Suppressor macrophage (primary cell): ENCODE measurements at places on chromosomes 11 and 22.

DNA sequence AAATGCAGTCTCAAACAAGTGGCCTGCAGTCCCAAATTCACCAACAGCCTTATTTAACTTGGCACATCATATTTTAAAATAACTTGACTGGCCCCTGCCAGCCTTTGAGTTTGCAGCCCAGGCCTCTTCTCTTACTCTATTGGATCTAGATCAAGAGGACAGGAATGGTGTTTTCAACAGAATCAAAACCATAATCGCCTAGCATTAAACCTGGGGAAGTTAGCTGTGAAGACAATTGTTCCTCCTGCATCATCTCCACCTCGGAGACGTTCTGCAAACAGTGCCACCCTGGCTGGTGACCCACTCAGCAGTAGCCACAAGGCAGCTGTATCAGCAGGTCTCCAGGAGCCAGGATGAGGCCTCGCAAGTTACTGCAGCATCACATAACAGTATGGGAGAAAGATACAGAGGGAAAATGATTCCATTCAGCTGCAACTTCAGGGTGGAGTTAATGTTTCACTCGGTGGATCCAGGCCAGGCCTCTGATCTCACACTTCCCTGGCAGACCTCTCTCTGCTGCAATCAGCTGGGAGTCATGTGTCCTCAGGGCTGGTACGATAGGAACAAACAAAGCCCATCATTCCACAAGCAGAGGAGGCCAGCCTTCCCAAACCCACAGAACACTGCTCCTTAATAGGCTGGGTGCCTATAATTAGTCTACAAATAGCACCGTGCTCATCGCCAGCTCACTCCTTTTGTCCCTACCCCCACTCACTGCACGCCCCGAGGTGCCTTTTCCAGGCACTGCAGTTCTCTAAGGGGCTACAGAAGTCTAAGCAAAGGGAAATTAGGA lies 18.6 kb upstream of the SCN2B start:
- peak; percentile 55 for DNase-seq

DNA sequence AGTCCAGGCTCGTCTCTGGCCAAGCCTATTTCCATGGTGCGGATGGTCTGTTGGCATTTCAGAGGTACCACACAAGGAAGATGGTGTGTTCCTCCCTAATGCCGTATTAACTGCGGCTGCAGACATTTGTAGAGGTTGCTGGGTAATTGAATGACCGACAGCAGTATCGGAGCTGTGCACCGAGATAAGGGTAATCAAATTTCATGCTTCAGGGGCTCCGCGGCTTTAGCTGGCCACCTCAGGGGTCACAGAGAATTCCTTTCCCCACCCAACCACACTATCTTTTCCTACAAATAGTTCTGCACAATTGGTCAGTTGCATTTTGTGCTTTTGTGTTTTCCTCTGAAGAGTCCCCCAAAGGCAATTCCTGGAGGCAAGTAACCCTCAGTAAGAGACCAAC lies 297.4 kb downstream of the OPCML start:
- no peak for DNase-seq

DNA sequence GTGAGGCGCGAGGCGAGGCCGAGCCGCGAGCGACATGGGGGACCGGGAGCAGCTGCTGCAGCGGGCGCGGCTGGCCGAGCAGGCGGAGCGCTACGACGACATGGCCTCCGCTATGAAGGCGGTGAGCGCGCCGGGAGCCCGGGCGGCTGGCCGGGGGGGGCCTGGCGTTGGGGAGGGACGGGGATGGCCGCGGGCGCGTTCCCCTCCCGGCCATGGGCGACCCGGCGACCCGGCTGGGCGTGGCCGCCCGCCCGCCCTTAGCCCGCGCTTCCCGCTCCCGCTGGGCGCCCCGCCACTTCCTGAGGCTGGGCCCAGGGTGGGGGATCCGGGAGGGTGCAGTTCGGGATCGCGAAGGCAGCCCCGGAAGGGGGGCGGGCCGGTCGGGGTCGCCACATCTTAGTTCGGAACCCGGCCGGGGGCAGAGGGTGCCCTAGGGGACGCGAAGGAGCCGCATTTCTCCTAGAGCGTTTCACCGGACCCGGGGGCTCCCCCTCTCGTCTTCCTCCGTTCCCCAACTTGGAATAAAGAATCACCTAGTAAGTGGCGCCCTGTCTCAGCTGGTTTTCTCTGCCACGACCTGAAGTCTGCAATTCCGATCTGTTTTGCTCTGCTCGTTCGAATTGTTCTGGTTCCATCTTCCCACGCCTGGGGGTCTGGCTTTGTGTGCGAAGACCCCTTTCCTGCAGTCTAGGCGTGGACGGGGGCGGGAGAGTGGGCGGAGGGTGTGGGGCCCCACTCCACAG lies 536 bp downstream of the YWHAH start:
- DNase-seq = no peak

GRCh38 chr11:125062931-125063428 lies at the start of gene SLC37A2:
Gene SLC37A2, plus strand, starts transcription at chr11:125063305. Its CDS starts 63 bp downstream, at chr11:125063368.
- DNase-seq = peak; percentile 94

- no peak for DNase-seq
Measured at GRCh38 chr11:70281156-70281609, 10.7 kb downstream of the PPFIA1 start.

DNA sequence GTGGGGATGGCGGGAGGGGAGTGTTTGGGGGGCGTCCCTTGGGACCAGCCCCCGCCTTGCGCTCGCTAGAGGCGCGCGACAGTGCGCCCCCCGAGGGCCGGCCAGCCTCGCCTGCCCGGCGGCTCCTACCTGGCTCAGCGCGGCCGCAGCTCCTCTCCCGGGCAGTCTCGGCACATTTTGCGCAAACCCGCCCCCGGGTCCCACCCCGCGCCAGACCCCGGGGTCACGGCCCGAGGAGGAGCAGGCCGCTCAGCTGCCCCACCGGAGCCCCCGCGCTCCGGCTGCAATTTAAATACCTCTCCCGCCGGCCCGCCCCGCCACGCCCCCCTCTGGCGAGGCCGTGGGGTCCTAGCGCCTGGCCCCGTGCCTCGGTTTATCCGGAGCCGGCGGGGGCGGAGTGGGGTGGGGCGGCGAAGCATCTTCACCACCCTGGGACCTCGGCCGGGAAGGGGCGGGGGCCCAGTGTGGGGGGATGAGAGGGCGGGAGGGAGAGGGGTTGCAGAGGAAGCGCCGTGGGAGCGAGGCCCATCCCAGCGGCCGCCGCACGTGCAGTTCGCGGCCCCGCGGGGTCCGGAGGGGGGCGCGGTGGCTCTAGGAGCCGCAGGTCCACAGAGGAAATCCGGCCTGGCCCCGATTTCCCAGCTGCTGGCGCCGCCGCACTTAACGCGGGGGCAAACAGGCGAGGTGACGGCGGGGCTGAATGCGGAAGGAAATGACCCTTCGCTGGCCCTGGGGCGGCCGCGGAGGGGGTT lies at the start of gene LRRC32:
LRRC32 (minus strand) TSS at position 263 of the 752 bp plus-strand sequence. CDS start 4,793 bp downstream, outside the sequence.
- DNase-seq = peak; percentile 86

- DNase-seq = no peak
Measured at GRCh38 chr22:45317551-45318167, 7.9 kb downstream of the FAM118A start.

- no peak for DNase-seq
Measured at GRCh38 chr11:121451178-121451985, 732 bp upstream of the SORL1 start.

DNA sequence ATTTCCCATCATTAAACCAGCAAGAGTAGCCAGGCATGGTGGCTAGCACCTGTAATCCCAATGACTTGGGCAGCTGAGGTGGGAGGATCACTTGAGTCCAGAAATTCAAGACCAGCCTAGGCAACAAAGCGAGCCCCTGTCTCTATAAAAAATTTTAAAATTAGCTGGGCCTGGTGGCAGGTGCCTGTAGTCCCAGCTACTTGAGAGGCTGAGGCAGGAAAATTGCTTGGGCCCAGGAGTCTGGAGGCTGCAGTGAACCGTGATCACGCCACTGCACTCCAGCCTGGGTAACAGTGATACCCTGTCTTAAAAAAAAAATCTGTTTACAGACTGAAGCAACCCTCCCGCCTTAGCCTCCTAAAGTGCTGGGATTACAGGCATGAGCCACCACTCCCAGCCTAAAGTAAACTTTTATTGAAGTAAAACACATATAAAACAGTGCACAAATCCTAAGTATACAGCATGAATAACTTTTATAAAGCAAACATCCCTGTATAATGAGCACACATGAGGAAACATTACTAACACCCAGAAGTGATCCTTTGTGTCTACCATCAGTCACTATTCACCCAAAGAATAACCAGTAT lies 12.6 kb downstream of the UCP3 start:
- no peak for DNase-seq

GRCh38 chr11:64878494-64879243 lies at the start of gene EHD1:
Gene EHD1, minus strand, starts transcription at chr11:64878621. Its CDS starts 157 bp downstream, at chr11:64878464.
- peak; percentile 99 for DNase-seq

DNA sequence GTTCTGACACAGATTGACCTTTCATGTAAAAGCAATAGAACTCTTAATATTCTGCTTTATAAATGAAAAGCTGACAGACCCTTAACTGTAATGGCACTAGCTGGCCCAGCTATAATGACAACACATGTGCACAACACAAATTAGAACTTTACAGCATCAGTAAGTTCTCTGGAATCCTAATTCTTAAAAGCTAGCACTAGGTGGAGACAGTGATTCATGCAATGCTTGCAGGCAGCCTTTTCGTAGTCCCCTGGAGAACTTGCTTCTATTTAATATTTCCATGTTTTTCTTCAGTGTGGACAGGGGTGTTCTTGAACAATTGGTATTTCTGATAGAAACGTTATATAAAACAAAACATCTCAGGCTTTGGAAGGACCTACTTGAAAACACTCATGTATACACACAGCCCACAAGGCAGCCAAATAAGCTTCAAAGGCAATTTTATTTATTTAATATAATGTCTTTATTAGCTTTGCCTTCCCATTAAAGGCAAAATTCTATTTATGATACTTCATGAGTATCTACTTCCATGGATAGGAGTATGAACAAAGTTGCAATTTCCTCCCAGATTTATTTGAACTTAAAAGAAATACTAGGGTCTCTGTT lies 374.3 kb upstream of the MPPED2 start:
- peak; percentile 27 for DNase-seq

- no peak for DNase-seq
Measured at GRCh38 chr22:33580310-33580709, 340.0 kb downstream of the LARGE1 start.

GRCh38 chr11:66333220-66333877 lies 2.9 kb downstream of the RIN1 start:
- DNase-seq = no peak
